ENCODE measurements at places on chromosomes 12 and 14. TPM values are rescaled to one million over a fixed set of nuclear protein-coding genes. Genes with fewer than 3 reads are reported as not detected.

Gene OSGEP
- 29.5 TPM for total RNA-seq

Gene CEBPE
- not detected for total RNA-seq

Gene DCN
- 586 TPM for total RNA-seq

Gene OVCH1
- total RNA-seq = 0.51 TPM

Data from fibroblast of lung (primary cell).